ENCODE measurements at places on chromosomes 5 and 9.

GRCh38 chr5:14204785-14205321, 61.7 kb downstream of the TRIO start:
- peak; percentile 77 for DNase-seq

- DNase-seq, result no peak
These were observed 949.7 kb upstream of the NUDT12 start for GRCh38 chr5:104512063-104512825.

DNA sequence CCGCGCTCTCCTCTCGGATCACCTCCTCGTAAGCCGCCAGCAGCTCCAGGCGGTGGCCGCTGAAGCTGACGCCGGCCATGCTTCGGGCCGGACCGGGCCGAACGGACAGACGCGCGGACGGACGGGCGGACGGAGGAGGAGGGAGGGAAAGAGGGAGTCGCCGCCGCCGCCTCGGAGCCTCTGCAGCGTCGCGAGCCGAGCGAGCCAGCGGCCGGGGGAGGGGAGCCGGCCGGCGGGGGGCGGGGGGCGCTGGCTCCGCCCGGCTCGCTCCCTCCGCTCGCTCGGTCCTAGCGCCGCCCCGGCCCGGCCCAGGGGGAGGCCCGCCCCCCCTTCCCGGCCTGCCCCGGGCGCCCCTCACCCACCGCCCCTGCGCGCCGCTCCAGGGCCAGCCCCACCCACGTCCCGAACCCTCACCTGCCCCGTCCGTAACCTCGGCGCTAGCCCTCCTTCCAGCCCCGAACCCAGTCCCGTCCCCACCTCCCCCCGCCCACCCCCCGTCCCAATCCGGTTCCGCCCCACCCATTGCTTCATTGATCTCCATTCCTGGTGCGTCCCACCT, at the start of gene DBN1:
DBN1 (minus strand) TSS at position 192 of the 559 bp plus-strand sequence; CDS start at position 79, 113 bp downstream.
- no peak for DNase-seq

DNA sequence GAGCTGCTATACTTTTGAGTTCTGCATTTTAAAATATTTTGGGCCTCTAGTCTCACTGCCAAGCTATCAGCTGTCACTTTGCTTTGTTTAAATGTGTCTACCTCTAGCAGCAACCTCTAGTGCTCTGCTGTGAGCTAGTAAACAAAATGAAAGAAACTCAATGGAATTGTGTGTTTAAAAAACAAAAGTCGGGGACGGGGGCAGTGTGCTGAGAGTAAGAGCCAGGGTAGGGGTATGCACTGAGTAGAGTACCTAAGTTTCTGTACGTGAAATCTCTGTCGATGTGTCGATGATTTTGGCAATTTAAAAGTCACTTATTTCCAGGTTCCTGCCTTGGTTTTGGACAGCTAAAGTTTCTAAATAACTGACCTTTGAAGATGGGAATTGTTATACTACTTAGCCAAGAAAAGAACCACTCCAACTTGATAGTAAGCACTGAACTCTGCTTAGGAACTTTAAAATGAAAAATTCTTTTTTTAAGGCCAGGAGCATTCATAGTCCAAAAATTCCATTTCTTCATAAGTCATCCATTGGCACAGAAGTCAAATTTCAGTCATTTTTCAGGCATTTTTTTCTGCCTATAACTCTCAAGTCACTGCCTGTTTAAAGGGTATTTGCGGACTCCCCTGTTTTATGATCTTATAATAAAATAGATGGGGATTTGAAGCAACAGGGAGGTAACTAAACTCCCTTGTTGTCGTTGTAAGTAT, 111.5 kb downstream of the SAXO1 start:
- no peak for DNase-seq

GRCh38 chr5:115366223-115366622, 69.8 kb upstream of the CCDC112 start:
- peak; percentile 88 for DNase-seq

- peak; percentile 81 for DNase-seq
These were observed 206.9 kb downstream of the CRB2 start for GRCh38 chr9:123562844-123563346.

- no peak for DNase-seq
These were observed 46.5 kb upstream of the IRX2 start for GRCh38 chr5:2797981-2798380.

DNA sequence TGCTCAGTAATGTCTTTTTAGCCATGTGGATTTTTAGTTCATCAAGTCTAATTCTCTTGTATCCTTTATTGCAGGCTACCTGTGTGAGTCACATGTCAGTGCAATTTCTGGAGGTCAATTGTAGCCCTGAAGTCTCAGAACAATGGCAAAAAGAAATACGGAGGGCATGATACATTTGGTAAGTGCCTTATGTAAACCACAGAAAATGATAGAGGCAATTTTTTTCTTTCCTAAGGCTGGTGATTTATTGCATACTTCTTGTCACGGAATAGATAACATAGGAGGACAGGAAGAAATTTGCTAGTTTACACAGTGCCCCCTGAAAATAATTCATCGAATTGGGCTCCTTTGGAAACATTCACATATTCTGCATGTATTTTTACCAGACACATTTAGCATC, 235.9 kb downstream of the DMRTA1 start:
- DNase-seq, result no peak

DNA sequence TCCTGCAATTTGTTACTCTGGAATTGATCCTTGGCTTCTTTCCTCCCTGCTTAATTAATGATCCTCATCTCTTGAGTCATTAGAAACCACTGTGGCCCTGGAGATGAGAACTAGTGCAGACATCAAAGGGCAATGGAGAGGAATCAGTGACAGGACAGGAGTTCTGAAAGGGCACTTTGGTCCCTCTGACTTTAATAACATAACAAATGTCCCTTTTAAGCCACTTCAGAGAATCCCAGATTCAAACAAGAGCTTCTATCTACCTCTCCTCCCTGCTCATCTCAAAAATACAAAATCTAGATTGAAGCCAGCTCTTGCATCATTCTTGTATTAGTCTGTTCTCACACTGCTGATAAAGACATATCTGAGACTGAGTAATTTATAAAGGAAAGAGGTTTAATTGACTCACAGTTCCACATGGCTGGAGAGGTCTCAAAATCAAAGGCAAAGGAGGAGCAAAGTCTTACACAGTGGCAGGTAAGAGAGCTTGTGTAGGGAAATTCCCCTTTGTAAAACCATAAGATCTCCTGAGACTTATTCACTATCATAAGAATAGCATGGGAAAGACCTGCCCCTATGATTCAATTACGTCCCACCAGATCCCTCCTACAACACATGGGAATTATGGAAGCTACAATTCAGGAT, 139.1 kb downstream of the PLPPR1 start:
- DNase-seq, result no peak

DNA sequence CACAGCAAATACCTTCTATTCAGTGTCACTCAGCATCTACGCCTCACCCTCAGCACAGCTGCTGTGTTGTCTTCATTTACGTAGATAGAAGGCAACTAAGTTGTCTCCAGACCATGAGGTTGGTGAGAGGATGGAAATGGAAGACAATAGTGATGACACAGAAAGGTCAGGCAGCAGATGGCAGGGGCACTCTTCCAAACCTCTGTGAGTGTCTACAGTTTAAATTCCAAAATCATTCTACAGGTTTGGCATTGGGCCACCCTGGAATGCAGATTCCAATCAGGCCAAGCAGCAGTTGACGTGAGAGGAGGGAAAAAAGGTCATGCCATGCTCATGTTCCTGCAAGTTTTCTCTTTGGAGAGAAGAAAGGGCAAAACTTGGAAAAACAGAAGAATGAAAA, 68.7 kb upstream of the ADAMTSL1 start:
- DNase-seq, result no peak

DNA sequence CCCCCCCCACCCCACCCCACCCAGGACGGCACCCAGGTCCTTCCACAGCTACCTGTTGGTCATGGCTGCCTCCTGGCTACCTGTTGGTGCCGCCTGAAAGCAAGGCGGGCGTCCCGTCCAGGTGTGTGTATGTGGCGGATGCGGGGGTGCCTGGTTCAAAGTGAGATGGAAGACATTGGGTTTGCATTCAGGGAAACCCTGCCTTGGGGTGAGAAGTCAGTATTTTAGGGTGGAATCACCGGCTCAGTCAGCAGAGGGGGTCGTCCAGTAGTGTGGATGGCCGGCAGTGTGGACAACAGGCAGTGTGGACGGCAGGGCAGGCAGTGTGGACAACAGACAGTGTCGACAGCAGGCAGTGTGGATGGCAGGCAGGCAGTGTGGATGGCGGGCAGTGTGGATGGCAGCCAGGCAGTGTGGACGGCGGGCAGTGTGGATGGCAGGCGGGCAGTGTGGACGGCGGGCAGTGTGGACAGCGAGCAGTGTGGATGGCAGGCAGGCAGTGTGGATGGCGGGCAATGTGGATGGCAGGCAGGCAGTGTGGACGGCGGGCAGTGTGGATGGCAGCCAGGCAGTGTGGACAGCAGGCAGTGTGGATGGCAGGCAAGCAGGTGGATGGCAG, 28.0 kb downstream of the NKD2 start:
- DNase-seq, result no peak

GRCh38 chr9:114591849-114592248, 4.3 kb downstream of the ATP6V1G1 start:
- DNase-seq, result no peak

GRCh38 chr5:113526421-113526820, 12.9 kb downstream of the YTHDC2 start:
- no peak for DNase-seq

DNA sequence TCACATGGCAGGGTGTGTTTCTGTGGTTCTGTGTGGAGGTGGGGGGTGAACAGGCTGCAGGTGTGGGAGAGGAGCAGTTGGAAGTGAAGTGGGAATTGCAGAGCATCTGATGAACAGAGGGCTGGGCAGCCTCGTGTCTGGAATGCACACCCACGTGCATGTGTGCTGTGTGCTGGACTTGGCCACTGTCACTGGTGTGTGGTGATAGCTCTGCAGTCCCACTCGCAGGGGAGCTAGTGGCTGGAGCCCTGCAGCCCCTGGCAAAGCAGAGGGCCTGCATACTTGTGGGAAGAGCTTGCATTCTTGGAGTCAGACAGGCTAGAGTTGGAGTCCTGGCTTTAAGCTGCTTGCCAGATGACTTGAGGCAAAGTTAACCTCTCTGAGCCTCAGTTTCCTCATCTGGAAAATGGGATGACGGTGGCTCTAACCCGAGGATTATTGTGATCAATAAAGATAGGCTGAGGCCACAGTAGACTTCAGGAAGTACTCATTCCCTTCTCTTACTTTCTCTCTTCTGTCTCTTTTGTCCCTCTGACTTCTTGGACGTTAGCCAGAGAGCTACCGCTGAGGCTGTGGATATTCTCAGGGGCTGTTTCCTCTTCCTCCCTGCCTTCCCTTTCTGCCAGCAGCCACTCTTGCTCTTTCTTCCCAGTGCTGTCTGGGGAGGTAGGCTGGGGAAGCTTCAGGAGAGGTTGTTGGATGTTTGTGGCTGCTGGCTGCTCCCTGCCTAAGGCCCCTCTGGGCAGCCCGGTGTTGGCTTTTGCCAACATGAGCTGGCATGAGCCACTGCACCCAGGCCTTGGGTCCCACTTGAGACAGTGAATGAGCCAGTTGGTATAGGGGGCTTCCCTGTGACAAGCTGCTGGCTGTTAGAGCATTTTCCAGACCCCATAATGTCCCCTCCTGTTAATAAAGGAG, 18.3 kb downstream of the PSAT1 start:
- DNase-seq, result no peak

DNA sequence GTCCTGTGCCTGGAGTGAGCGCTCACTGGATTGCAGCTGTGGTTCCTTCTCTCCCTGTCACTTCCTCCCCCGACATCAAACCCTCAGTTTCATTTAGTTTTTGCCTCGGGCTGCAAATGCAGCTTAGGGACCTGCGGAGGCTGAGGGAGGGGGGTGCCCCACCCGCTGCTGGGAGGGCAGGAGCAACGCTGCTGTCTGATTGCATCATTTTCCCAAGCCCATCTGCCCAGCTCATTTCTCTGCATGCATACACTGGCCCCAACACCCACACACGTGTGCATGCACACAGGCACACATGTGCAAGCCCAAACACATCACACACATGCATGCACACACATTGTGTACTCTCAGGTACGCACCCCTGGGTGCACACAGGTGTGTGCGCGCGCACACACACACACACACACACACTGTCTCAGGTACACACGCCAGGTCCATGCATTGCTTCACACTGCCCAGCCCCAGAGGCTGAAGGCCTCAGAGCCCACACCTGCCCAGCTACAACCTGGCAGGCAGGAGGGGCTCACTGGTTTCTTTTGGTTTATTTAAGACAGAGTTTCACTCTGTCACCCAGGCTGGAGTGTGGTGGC, 3.4 kb downstream of the ASS1 start:
- peak; percentile 24 for DNase-seq

DNA sequence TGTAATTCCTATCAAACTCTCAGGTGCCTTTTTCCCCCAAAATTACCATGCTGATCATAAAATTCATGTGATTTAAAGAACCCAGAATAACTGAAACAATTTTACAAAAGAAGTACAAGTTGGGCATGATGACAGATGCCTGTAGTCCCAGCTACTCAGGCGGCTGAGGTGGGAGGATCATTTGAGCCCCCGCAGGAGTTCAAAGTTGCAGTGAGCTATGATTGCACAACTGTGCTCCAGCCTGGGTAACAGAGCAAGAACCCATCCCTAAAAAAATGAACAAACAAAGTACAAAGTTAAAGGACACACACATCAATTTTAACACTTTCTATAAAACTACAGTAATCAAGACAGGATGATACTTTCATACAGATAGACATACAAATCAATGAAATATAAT, 97.9 kb upstream of the LPAR1 start:
- no peak for DNase-seq

DNA sequence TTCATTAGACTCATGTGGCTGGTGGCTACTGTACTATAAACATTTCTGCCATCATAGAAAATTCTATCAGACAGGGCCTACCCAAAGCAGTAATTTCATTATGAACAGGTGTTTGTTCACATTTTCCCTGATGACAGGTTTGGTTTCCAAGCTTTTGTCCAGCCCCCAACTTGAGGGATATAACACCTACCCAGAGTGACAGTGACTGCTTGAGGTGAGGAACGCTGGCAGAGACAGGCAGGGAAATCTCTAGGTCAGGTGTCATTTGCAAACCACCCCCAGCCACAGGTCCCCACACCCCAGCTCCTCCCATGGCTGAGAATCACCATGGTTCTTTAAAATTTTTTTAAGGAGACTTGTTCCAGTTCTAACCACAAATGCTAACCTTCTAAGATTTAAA, 25.5 kb downstream of the GOLM1 start:
- DNase-seq, result no peak

DNA sequence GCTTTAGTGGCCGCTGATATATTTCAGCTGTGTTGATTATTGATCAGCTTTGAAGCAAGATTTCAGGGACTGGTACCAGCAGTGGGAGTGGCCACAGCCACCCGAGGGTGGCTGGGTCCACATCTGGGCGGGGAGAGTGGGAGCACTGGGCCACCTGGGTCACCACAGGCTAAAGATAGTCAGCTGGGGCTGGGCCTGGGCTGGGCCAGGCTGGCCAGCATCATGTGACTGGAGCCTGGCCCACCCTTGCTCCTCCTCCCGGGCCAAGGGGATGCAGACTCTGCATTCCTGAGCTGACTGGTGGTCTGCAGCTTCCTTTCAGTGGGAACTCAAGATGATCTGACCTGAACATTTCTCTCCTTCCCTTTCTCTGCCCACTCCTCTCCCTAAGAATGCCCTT, 27.1 kb downstream of the LARP1 start:
- DNase-seq, result no peak

DNA sequence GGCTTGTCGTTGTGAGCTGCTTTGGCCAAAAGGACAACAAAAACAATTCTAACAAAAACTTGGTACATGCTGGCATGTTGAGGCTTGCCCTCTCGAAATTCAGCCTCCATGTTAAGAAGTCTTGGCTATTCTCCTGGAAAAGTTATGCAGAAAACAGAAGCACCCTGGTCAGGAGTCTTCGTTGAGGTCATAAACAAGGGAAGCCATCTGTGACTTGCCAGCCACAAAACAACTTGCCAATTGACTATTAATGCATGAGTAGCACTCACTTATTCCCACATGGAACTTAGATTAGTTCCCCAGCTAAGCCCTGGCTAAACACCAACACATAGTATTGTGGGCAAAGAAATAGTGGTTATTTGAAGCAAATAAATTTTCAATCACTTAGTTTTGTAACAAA, 521.0 kb upstream of the CHD1 start:
- no peak for DNase-seq
